ENCODE measurements at places on chromosomes 2 and 18.
A peak's percentile ranks its signal among the peaks of the same experiment; 100 is the strongest.

DNA sequence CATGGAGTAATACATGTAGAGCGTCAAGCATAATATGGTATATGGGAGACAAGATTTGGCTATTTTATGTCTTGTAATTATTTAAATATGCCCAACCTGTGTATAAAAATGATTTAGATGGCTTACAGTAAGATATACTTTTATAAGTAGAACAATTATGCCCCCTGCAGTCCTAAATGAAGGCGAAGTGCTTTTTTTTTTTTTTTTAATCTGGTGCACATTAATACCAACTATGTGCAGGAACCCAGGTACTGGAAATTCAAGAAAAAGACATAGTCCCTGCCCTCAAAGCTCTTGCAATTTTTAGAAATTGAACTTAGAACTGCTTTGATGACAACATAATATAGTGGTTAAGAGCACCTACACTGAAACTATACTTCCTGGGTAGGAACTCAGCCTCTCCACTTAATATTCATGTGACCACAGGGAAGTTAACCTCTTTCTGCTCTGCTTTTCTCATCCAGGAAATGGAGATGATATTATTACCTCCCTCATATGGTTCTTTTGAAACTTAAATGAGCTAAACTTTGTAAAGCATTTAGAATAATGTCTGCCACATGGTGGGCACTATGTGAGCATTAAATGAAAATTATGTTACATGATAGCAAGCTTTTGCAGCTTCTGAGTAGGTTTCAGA lies 38.1 kb downstream of the AFTPH start:
- DNase-seq = no peak

DNA sequence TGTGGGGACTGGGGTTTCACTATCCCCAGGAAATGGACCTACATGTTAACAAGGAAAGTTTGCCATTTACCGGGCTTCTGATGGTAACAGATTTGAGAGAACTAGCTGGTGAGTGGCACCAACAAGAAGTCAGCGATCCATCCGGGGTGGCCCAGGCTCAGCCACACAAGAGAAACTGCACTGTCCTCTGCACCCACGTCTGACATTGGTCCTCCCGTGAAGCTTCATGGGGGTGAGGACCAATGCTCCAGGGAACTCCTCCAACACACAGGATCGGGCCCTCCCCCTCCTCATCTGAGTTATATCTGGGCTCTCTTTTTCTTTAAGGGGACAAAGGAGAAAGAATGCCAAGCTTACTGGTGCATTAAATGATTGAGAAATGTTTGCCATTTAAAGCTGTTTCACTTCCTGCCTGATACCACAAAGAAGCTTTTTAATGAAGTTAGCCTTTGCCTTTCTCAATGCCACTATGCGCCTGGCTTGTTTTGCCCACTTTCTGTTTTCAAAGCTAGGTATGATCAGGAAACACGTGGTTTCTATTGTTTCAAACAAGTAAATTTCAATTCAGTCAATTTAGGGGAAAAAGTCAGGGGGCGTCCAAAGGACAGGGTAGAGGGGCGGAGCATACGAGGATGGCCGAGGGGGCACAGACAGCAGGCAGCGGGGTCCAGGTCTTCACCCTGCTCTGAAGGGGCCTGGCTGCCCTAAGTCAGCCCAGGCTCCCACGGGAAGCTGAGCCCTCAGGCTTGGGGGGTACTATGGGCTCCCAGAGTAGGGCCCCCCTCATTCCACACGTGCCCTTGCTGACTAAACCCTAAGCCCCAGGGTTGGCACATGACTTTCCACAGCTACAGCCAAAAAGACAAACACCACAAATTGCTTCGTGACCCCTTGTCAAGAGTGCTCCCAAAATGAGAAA lies 204.0 kb upstream of the ID2 start:
- DNase-seq = peak; percentile 72

GRCh38 chr2:157468931-157469708 lies 25.2 kb upstream of the CYTIP start:
- no peak for DNase-seq

DNA sequence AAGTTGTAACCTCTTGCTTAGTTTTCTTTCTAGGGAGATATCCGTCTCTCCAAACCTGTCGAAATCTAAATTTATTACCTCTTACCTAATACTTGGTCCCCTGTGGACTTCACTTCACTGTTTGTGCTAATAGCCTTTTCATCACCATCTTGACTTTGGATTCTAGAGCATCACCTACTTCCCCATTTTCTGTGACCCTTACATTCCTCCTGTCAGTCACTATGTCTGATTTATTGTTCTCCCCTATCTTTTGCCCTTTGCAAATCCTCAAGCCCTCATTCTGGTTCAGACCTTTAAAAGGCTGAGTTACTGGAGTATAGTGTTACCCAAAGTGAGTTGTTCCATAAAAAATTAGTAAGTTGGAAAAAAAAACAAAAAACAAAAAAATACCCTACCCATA lies 7.5 kb downstream of the MYO1B start:
- no peak for DNase-seq

DNA sequence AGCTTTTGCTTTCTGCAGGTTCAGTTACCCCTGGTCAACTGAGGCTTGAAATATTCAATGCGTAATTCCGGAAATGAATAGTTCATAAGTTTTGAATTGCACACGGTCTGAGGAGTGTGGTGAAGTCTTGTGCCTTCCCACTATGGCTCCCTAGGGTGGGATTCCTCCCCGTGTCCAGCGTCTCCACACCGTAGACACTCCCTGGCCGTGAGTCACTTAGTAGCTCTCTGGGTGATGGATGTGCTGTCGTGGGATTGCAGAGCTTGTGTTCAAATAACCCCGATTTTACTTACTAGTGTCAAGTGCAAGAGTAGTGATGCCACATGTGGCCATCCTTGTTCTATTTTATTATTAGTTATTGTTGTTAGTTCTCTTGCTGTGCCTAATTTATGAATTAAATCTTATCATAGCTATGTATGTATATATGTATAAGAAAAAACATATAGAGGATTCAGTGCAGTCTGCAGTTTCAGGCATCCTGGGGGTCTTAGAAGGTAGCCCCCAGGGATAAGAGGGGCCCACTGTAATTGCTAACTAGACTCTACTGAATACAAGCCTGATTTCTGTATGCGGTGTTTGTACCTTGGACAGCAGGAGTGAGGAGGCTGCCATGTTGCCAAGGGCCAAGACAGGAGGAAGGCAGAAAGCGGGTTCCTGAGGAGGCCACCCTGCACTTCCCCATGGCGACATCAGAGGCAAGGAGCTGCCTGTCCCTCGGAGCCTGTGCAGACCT lies 47.7 kb upstream of the PDIA6 start:
- DNase-seq = no peak

- DNase-seq = no peak
Observed at GRCh38 chr18:6113650-6114049, 218.3 kb upstream of the TMEM200C start.
